ENCODE measurements at places on chromosomes 12 and 14.

DNA sequence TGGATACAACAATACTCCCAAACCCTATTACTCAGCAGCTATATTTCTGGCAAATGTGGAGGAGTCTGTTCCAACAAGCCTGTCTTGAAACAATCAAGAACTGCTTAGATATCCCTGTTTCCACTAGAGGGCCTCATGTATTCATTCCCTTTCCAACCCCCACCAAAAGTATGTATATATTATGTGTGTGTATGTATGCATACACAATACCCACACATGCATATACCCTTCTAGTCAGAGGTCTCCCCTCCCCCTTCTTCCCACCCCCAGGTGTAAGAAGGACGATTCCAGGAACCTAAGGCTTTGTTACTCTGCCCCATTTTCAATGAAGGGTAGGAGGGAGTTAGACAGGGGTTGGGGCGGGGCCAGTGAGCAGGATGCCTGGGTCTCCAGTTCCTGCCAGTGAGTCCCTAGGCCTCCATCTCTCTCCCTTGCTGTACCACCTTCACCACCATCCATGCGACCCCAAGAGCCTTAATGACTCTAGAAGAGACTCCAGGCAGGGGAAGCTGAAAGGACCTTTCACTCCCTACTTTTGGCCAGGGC, at the start of gene DGKA:
Gene DGKA, plus strand, starts transcription at position 392 of the 546 bp plus-strand sequence. CDS start 5,342 bp downstream, outside the sequence.
- DNase-seq, result peak; percentile 87

DNA sequence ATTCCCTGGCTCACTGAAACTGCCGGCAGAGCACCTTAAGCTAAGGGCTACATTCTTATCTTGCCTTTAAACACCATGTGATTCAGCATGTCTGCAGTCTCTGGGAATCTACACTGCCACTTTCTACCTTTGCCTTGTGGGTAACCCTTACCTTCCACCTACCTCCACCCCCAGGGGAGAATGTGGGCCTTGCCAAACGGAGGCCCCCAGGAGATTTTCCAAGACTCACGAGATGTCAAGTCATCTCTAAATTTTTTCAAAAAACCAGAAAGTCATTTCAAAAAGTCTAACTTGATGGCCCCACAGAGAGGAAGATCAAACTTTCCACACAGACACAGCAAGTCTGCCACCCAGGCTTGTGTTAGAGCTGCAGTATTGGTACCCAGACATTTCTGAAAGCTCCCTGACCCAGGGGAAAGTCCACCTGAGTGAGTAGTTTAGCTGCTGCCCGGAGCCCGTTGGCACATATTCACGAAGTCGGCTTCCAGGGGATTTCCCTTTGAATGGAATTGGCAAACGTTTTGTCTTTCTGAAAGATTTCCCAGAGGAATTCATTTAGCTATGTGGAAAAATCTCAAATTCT, 4.7 kb upstream of the PSMA6 start:
- no peak for DNase-seq

GRCh38 chr14:93915070-93915705, 12.0 kb upstream of the FAM181A start:
- DNase-seq, result no peak

- DNase-seq, result no peak
Observed at GRCh38 chr12:74293689-74294131, 243.9 kb upstream of the ATXN7L3B start.

DNA sequence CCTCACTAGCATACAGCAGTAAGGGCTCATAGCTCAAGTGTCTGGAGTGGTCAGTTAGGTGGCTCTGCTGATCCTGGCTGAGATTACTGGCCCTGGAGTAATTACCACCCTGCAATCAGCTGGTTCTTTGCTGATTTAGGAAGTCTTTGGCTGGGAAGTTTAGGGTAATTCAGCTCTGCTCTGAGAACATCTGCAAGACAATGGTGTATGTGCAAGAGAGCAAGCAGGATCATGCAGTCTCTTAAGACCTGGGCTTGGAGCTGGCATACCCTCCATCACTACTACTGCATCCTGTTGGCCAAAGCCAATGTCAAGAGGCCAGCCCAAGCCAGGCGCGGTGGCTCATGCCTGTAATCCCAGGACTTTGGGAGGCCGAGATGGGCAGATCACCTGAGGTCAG, 159.0 kb downstream of the NDUFA12 start:
- DNase-seq, result no peak

GRCh38 chr12:31035967-31036665, 37.5 kb upstream of the DDX11 start:
- DNase-seq, result no peak

- DNase-seq, result no peak
Observed at GRCh38 chr12:45756666-45757065, 27.2 kb downstream of the ARID2 start.
